Stimulated activated CD4-positive, alpha-beta T cell treated with anti-CD3 and anti-CD28 coated beads, Interleukin-2, amount 100 ng/mL, for 24 hours (primary cell): ENCODE measurements at places on chromosomes 3 and 15.

GRCh38 chr3:127273206-127273605, 14.6 kb downstream of the PRR20G start:
- no peak for DNase-seq

GRCh38 chr15:97841558-97841957, 118.9 kb upstream of the ARRDC4 start:
- no peak for DNase-seq

DNA sequence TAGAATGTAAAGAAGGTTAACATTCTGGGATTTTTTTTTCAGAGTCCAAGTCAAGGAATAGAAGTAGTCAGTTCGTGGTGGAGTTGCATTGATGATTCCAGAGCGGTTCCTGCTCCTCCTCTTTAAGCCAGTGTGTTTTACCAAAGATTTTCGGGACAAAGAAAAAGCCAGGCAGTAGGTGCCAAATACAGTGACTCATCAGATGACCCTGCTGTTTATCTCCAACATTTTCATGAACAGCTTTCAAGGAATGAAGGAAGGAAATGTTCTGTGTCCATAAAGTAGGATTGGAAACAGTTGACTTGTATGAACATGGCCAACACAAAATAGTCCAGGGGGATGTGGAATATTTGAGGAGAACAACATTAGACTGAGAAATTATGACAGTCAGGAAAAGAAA, 142.4 kb upstream of the TMC3 start:
- no peak for DNase-seq

DNA sequence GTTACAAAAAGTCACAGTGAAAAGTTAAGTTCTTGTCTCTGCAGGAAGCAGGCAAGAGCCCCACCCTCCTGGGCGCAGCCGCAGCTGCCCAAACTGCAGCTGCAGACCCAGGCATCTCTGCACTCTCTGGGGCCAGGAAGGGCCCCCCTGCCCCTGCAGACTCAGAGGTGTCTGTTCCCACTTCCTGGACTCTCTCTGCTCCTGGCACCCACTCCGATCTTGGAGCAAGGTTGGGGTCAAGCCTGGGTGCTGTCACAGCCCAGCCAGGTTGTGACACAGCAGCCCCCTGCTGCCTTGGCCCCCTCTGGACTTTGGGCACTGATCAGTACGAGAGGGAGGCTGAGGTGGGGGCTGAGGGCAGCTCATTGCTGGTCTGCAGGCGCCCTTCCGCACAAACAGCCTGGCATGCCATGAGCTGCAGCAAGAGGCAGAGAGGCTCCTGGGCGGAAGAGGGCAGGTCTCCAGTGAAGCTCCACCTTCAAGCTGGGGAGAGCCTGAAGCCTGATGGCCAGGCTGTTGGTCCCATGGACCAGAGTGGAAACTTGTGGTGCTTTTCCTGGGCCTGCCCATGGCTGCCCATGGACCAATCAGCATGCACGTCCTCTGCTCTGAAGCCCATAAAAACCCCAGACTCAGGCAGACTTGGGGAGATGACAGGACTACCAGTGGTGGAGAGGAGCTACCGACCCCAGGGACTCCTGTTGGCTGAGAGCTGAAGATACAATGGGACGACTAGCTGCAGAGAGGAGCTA, 42.9 kb upstream of the LRRFIP2 start:
- no peak for DNase-seq

DNA sequence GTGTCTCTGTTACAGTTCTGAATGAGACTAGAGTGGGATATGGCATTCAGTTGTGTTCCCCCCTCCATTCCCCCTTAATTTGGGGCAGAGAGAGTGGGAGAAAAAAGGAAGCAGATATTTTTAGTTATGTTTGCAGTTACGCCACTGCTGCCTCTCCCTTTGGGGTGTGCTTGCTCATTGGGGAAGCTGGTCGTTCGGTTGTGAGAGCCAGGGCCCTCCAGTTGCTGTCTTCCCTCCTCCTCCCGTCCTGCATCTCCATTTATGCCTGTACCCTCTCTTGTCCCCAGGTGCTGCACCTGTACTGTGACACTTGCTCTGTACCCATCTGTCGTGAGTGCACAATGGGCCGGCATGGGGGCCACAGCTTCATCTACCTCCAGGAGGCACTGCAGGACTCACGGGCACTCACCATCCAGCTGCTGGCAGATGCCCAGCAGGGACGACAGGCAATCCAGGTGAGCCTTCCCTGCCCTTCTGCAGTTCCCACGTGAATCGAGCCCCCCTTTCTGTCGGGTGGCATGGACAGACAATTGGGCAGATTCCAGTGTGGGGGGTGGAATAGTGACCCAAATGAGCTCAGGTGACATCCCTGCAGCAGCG, 55.8 kb downstream of the TRIM71 start:
- DNase-seq = no peak

DNA sequence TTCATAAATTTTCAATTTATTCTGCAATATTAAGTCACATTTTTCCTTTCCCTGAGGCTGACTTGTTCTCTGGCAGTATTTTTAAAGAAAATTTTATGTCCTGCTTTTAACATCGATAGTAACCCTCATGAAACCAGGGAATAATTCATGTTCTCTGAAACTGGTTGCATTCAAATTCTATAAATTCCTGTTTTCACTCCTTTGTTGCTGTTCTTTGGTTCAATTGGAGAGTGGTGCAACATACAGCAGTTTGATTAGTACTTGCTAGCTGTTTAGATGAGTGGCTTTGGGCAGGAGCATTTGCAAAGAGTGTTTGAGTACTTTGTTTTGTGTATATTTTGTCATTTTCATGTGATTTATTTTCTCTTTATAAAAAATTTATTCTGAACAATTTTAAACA, 19.2 kb downstream of the ZIC1 start:
- no peak for DNase-seq

GRCh38 chr3:192133271-192133670, 594.1 kb downstream of the FGF12 start:
- no peak for DNase-seq

- no peak for DNase-seq
Observed at GRCh38 chr3:17431004-17431403, 311.4 kb downstream of the TBC1D5 start.

GRCh38 chr15:34994925-34995324, 6.8 kb upstream of the ZNF770 start:
- DNase-seq = no peak

DNA sequence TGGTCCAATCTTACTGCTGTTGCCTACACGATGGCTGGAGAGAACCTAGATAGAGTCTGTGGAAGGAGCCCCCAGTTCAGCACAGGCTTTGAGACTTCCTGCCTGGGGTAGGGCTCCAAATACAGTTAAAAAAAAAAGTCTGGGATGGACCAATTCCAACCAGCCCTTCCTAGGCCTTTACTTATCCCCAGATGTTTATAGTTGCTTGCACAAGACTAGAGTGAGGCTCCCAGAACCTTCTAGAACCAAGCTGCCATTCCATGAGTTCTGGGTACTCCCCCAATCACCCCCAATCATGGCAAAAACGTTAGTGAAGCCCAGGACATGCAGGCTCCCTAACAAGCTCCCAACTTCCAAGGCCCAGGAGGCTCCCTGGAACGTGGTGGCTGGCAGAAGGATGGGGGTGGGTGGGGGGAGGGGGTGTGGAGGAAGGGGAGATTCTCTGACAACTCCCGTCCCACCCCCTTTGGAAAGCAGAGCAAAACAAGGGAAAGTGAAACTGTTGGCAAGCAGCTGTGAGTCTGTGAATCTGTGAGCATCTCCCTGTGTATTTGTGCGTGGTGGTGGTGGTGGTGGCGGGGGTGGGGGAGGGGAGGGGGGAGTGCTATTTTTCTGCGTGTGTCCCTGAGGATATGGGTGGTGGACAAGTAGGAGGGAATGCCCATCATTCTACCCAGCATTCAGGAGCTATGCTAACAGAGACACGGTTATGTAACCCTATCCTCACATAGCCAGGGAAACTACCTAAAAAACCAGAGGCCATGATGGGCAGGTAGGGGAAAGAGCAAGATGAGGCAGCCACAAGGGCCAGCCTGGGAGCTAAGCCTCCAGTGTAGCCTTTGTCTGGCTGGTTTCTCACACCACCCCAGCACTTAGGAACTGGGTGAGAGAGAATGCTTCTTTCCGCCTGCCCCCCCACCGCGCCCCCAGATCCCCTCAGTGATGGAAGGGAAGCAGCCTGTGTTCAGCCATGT, 2.0 kb downstream of the MST1R start:
- no peak for DNase-seq
